ENCODE measurements at places on chromosomes 16 and 17.

GRCh38 chr16:11045441-11045840 is 101.1 kb downstream of the CLEC16A start:
- no peak for DNase-seq

GRCh38 chr16:85625053-85625452 is 11.9 kb downstream of the GSE1 start:
- no peak for DNase-seq

GRCh38 chr17:78179372-78179771 is 7.5 kb downstream of the TK1 start:
- DNase-seq = no peak

DNA sequence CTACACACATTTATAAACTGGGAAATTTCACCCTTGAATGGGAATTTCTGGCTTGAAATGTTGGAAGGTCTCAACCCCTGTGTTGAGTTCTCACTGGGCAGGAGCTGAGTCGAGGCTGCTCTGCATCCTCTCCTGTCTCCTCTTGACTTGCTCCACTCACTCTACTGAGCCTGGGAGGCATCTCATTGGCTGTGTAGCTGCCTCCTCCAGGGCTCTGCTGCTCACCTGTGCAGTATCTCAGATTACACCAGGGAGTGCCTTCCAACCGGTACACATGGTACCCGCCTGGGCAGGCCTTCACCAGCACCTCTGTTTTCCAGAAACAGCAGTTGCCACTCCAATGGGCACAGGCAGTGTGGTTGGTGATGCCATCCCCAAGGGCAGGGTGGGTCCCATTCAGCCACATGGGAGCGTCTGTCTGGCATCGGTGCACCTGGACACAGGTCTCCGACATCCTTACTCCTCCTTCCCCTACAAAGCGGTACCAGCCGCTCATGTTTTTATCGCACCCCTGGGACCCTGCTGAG is 3.7 kb downstream of the GP2 start:
- DNase-seq = no peak

- no peak for DNase-seq
Observed at GRCh38 chr16:21946889-21947635, 6.1 kb upstream of the UQCRC2 start.

DNA sequence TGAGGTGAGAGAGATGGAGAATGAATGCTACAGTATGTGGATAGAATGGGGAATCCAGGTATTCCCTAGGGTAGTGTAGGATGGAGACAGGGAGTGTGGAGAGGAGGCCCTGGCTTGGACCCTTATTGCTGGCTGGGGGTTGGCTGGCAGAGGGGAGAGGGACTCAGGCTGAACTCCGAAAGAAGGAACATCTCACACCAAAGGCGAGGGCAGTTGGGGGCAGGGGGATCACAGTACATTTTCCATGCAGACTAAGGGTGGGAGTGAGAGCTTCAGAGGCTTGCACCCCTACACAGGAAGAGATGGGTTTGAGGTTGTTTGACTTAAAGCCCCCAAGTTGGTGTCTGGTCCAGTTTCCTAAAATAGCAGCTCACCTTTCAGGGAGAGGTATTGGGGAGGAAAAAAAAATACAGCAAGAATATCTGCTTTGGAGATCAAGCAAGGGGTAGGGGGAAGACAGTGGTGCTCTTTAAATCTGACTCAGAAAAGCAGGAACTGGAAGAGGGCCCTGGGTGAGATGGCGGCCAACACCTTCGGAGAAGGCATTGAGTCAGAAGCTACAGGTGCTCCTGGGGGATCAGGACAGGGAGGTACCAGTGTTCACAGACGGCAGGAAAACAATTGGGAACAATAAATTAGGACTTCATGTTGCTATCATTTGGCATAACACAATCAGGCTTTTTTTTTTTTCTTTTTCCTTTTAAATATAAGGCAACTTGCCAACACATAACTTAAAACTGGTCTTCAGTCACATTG is 12.4 kb downstream of the TRAF4 start:
- no peak for DNase-seq

- no peak for DNase-seq
Observed at GRCh38 chr16:29760567-29761279, 14.9 kb upstream of the C16orf54 start.

DNA sequence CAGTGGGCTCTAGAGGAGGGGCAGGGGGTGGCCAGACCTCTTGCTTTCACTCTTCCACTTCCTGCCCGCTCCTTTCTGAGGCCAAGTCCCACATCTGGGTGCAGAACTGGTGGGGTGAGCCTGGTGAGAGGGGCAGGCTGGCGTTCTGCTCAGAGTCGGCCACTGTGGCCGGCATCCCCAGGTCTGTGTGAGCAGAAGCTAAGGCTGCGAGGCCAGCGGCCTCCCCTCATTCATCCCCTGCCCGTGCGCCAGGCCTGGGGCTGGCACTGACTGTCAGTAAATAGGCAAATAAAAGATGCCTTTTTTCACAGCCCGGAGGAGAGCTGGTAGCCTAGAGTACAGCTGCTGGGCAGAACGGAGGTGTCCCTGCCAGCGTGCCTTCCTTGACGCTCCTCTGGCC is 1.2 kb downstream of the DEF8 start:
- DNase-seq = no peak

DNA sequence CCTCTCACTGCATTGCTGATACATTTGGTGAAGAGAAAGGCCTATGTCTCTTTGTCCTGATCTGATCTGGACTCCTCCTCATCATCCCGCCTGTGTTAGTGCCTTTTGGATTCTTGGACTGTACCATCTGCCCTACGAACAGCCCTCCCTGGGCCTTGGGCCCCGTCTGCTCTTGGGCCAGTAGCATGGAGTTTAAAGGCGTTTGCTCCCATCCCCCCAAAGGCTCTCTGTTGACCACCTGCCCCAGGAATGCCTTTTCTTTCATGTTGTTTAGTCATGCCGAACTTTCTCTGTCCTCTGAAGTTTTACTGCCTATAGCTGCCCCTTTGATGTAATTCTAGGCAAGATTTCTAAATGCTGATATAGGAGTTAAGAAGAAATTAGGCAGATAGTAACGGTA is 30.9 kb upstream of the MEAK7 start:
- DNase-seq = no peak

DNA sequence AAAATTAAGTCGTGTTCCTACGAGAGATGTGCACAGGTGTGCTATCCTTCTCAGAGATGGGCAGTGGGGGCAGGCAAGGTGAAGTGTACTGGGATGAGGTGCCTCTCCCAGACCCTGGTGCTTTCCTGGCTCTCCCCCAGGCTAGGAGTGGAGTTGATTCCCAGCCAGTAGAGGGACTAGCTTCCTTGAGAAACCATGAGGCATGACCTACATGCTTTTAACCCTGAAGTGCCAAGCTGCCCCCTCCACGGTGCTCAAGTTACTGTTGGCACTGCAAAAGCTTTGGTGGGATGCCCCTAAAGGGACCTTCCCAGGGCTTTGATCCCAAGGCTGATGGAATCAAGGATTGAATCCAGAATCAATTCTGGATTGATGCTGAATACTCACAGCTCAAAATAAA is 47.0 kb upstream of the SREBF1 start:
- DNase-seq = no peak

GRCh38 chr16:81571592-81572385 is 127.2 kb downstream of the CMIP start:
- DNase-seq = no peak

- DNase-seq = no peak
Observed at GRCh38 chr16:3143189-3143588, 8.4 kb downstream of the ZNF213 start.

DNA sequence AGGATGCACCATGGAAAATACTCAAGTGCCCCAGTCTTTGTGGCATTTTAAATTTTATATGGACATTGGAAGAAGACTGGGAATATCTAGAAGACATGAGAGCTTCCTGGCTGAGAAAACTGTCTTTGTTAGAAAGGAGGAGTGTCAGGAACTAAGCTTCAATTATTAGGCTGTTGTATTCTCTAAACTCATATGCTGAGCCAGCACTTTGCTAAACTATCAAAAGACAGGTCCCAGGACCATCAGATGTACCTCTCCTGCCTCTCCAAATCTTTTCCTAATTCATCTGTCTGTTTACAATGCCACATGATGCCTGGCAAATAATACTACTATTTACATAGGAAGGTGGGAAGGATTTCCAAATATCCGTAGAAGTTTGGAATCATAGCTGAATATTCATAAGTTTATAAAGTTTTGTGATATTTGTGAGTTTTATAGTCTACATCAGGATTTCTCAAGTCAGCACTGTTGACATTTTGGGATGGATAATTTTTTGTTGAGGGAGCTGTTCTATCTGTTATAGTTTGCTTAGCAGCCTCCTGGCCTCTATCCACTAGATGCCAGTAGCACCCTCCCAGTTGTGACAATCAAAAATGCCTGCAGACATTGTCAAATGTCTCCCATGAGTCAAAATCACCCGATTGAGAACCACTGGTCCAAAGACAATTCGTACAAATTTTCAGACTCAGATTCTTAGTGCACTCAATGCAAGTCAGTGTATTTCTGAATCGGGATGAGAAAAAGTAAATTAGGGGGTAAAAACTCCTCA is 61.2 kb upstream of the NETO2 start:
- DNase-seq = no peak

DNA sequence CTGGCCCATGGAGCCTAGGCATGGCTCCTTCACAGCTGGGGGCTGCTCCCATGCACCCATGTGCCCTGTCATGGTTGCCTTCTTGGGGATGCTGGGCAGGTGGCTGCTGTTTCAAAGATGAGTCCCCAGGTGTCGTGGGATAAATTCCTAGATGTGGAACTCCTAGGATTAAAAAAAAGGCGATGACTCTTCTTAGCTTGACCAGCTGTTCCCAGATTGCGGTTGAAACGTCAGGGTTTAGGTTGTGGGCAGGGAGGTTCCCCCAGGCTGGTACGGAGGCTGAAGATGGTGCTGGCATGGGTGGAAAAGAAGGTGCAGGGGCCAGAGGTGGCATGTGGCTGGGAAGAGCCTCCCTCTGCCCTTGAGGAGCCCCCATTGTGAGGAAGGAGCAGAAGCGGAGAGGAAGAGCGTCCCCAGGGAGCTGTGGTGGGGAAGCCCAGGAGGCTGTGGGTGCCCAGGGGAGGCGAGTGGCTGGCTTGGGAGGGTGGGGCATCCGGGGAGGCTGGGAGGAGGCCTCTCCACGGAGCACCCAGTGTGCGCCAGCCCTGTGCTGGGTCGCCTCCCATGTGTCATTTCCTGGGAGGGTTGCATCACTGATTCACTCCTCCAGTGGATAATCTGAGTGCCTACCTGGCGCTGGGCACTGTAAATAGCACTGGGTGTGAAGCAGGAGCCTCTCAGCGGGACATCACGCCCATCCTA is 7.5 kb upstream of the KCNJ12 start:
- DNase-seq = no peak

DNA sequence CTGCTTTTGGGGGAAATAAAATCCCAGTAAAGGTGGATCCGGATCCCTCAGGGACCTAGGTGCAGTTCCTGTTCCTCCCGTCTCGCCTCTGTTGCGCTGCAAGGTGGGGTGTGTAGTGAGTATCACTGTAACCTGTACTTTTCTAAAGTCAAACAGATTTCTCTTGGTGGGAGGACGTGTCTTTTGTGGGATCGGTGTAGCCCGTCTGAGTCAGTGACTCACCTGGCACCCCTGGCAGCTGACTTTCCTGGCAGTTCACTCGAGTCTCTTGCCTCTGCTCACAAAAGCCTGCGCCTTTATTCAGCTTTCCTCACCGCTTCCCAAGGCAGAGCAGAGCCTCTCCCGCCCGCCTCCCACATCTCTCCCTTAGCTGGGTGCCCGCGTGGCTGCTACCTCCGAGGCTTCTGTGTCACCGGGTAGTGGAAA is 85.7 kb downstream of the CMIP start:
- no peak for DNase-seq

GRCh38 chr17:44439168-44439567 is 49.7 kb upstream of the ITGA2B start:
- DNase-seq = no peak

DNA sequence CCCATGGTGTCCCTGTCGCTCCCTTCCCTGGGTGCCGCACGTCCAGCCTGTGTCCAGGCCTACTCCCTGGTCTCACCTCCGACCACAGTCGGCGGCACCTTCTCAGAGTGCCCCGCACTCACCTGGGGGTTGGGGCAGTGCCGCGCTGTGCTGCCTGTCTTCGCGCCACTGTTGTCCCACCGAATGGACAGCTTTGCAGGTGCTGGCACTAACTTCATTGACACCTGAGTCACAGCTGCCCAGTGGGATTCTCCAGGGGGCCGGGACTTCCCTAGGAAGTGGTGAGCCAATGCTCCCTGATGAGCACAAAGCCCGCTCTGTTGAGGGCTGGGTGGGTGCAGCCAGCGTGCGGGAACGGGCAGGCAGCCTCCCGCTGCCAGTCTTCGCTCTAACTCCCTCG is 24.3 kb upstream of the DBNDD1 start:
- no peak for DNase-seq

DNA sequence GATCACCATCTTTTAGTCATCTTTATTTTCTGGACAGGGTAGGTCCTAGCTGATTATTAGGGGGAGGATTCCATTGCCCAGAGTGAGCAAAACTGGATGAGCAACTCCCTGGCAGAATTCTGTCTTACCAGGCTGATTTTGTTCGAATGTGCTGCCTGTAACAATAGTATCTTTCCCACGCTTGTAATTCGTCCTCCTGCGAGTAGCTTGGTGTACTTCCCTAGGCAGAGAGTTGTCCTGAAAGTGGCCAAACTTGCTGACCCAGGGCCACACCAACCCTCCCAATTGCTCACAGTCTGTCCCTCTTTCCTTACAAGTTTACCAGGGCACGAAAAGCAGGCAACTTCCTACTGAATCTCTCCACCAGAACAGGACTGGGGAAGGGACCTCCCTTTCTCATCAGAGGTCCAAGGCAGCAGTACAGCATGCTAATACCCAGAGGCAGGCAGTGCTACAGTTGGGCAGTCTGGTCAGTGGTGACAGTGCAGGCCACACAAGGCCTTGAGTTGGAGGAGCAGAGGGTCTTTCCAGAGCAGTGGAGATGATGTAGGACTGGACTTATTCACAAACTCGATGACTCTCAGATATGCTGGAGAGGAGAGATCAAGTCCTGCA is 67.8 kb upstream of the NLK start:
- no peak for DNase-seq

- DNase-seq = peak; percentile 96
Observed at GRCh38 chr16:67191995-67192681, at the start of gene E2F4. Gene E2F4, plus strand, starts transcription at chr16:67192155. Its CDS starts 73 bp downstream, at chr16:67192228.

GRCh38 chr16:54651440-54652195 is 279.0 kb upstream of the IRX5 start:
- no peak for DNase-seq
